ENCODE measurements at places on chromosomes 16 and 17.

DNA sequence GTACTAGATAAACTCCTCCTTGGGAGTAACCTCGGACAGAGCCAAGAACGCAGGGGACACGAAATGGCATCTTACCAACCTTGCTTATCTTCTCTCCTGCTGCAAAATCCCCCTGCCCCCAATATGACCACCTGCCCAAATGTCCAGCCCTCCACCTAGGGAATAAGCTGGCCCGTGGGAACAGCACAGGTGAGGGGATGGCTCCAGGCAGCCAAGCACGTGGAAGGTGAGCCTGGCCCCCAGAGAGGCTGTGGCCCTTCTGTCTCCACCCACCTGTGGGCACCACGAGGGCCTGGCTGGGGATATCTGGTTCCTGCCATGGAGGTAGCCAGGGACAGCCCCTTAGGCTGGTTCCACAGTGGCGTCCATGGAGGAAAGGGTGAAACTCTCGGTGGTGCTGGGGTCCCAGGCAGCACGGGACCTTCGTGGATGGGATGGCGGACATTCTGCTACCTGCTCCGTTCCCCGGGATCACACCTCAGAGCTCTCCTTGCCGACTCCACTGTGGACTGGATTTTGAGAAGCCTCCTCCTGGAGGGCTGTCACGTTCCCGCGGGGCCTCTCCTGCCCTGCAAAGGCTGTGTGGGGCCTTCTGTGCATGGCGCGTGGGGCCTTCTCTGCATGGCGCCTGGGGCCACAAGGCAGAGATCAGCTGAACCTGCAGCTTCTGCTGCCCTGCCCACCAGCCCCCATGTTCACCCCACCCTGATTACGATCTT is 388.5 kb upstream of the TNRC6C start:
- DNase-seq = no peak

DNA sequence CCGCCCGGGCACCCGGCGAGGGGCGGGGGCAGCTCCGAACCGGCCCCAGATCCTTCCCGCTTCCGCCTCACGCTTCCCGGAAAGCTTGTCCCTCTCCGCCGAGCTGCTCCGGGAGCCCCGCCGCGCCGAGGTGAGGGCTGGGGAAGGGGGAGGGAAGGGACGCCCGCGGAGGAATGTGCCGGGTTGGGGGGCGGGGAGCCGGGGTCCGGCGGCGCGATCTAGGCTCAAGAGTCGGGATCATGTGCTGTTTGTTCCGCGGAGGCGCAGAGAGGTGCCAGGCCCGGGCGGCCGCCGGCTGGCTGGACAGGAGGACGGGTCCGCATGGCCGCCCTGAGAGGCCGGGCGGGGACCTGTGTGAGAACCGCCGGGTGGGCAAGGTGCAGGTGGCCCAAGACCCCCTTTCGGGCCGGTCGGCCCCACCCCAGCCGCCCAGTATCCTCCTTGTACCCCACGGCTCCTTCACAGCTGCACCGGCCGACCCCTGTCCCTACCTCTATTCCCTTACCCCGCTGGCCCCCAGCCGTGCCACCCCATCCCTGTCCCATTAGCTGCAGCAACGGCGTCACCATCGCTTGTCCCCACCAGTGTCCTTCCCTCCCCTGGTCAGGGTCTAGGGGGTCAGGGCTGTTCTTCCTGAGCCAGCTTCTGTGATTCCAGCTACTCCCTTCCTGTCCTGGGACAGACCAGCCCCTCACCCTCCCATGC is 429 bp downstream of the KIF1C start:
- no peak for DNase-seq

DNA sequence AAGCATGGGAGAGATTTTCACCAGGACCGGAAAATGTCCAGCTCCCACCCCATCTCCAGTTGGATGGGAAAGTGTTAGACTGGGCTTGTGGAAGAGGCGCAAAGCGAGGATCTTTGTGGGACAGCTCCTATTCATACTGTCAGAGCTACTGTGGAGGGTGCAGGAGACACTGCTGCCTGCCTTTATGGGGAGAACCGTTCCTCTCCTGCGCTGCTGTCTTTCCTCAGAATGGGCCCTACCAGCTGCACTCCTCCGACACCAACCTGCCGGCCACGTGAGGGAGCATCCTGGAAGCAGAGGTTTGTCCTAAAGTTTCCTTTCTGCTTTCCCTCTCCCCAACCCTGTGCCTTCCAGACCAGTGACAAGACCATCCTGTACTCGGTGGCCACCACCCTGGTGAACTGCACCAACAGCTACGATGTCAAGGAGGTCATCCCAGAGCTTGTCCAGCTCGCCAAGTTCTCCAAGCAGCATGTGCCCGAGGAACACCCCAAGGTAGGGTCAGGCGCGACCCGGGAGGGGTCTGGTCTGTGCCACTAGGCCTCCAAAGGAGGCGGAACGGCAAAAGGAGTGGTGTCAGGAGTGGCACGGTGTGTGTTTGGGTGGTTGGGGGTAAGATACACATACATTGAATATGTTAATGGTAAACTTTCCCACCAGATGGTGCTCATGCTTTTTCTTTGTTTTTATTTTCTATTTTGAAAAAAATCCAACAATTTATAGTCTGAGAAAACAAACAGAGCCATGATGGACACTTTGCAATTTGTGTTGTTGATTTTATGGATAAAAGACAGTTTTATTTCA is 23.0 kb downstream of the SLC35G3 start:
- no peak for DNase-seq

- no peak for DNase-seq
Measured at GRCh38 chr17:47230864-47231263, 21.7 kb downstream of the MYL4 start.

DNA sequence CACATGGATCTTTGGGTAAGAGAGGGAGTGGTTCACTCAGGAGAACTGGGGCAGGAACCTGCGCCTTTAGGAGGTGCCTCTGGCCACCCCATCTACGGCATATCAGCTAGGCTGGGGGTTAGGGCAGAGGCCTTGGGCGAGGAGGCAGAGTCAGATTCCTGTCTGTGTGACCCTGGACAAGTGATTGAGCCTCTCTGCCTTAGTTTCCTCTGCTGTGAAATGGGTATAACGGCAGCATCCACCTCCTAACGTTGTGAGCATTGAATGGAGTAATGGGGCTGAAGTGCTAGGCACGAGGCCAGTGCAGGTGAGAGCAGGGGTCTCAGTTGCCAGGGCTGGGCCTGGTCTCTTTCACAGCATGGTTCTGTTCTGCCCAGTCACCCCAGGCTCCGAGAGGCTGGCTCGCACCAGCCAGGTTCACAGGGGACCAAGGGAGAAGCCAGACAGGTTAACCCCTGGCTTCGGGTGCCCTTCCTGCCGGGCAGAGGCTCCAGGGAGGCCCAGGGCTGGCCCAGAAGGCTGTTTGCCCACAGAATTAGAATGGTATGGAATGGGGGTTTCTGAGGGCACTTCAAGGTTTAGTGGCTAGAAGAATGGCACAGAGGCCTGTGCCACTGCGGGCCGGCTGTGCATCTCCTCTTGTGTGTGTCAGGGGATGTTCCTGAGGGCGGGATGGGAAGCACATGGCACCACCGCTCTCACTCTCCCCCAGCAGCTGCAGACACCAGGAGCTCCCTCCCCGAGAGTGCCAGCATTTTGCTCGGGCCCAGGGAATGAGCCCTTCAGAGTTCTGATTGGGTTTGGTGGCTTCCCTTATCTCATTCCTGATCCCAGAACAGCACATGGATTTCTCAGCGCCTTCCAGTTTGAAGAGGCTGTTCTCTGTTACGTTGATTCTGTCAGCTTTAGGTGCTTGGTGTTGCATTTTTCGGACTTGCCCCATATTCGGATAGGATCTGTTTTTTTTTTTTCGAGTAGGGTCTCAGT is 23.8 kb downstream of the UNC13D start:
- no peak for DNase-seq

DNA sequence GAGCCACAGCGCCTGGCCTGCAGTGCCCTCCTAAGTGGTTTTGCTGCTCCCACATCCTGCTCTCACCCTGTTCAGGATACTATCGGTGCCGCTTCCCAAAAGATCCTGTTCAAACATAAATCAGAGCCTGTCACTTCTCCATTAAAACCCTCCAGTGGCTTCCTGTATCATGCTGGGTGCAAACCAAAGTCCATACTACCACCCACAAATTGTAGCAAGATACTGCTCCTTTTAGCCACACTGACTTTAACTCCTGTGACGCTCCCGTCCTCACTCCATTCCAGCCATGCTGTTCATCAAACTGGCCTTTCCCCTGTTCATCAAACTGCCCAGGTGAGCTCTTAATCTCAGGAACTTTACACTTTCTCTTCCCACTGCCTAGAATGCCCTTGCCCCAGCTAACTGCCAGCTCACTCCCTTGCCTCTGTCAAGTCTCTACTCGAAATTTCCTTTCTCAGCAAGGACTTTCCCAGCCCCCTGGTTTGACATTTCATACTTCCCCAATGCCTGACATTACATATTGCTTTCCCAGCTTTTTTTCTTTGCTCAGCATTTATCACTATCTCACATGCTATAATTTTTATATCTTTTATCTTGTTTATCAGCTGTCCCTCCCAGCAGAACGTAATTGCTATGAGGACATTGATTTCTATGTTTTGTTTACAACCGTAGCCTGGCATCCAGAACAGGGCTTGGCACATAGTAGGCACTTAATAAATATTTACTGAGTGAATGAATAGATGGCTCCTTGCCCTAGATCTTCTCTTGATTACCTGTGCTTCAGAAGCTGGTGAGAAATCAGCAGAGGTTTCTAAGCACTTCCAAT is 44.3 kb upstream of the SMURF2 start:
- no peak for DNase-seq

GRCh38 chr17:48051283-48051682 is 3.1 kb downstream of the NFE2L1 start:
- DNase-seq = no peak

Data from cerebellar nuclear complex (tissue), 1 donor.